ENCODE measurements at places on chromosomes 4 and X. TPM values are rescaled to one million over a fixed set of nuclear protein-coding genes. Genes with fewer than 3 reads are reported as not detected.

DNA sequence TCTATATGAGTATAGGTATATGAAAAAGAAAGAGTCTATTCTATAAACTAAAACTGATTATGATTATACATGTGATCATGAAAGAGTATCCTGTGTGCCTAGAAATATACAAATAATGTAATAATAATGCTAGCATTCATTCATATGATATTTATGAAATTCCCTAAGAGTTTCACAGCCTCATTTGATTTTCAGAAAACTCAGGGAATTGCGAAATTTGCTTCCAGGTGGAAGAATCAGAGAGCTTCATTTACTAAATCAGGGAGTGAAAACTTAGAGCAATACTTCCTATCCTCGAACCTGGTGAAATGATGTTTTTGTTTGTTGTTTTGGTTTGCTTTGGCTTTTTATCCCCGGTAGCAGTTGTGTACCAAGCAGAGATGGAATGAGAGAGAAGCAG is 1105.7 kb upstream of the SLIT2 start:
- H3K4me1 ChIP-seq = no peaks in the 10 kb centered on the region
- no peak for DNase-seq
- no peaks in the 10 kb centered on the region for H3K36me3 ChIP-seq
- H3K27ac ChIP-seq = no peak overlapping the region
- no peaks in the 10 kb centered on the region for H3K27me3 ChIP-seq
- H3K4me3 ChIP-seq = no peak overlapping the region

GRCh38 chrX:149950681-149951080 is 12.4 kb upstream of the EOLA2 start:
- H3K27ac ChIP-seq = no peak overlapping the region
- no peaks in the 10 kb centered on the region for H3K36me3 ChIP-seq
- H3K27me3 ChIP-seq = no peaks in the 10 kb centered on the region
- no peak for DNase-seq
- H3K4me3 ChIP-seq = no peak overlapping the region
- H3K4me1 ChIP-seq = no peaks in the 10 kb centered on the region

DNA sequence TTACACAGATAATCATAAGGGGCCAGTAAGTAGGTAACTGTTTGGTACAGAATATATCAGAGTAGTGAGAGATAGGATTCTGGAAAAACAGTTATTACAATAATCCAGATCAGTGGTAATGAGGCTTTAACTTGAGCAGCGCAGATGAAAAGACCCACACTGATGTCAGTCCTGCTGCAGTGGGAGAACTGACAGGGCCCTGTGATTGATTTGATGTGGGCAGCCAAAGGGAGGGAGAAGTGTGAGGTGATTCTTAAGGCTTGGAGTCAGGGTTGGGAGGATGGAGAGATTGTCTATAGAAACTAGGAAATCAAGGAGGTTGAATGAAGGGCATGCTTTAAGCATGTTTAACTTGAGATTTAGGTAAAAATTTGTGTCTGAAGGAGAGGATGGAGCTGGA is 161.4 kb downstream of the VSIG4 start:
- H3K27ac ChIP-seq = peak overlapping the region; percentile 66
- H3K36me3 ChIP-seq = no peaks in the 10 kb centered on the region
- H3K4me1 ChIP-seq = peaks cover 4% of the 10 kb centered on the region

Gene CCDC149
- polyA plus RNA-seq = not detected

DNA sequence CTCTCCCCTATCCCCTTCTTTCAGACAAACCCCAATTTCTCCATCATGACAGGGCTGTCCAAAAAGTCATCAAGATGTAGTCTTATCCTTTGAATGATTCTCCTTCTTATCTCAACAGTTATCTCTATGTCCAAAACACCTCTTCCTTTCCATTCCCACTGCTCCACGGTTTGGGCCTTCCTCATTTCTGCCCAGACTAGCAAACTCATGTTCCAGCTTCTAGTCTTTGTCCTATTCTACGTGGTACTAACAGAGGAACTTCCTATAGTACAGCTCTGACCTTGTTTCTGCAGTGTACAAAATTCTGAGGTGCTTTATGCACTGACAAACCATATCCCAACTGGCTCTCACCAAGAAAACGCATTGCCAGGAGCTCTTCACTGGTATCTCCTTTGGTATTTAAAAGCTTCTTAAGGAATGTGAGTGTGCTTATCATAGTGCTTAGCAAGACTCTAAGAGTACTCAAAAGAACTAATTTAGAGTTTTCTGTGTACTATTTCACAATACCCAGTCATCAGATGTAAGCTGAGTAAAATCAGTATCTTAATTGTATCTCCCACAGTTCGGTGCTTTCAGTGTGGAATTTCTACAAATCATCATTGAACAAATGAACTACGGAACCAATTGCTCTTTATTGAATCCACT is 65.5 kb downstream of the MAML3 start:
- peaks cover 13% of the 10 kb centered on the region for H3K4me1 ChIP-seq
- no peak overlapping the region for H3K4me3 ChIP-seq
- H3K36me3 ChIP-seq = peaks cover 8% of the 10 kb centered on the region

Gene BEX1
- polyA plus RNA-seq = not detected

GRCh38 chr4:70849291-70849690 is 9.6 kb upstream of the GRSF1 start:
- no peak for DNase-seq
- peak overlapping the region; percentile 65 for H3K27ac ChIP-seq
- no peaks in the 10 kb centered on the region for H3K27me3 ChIP-seq
- H3K4me3 ChIP-seq = no peak overlapping the region
- H3K36me3 ChIP-seq = no peaks in the 10 kb centered on the region
- H3K4me1 ChIP-seq = peaks cover 19% of the 10 kb centered on the region

DNA sequence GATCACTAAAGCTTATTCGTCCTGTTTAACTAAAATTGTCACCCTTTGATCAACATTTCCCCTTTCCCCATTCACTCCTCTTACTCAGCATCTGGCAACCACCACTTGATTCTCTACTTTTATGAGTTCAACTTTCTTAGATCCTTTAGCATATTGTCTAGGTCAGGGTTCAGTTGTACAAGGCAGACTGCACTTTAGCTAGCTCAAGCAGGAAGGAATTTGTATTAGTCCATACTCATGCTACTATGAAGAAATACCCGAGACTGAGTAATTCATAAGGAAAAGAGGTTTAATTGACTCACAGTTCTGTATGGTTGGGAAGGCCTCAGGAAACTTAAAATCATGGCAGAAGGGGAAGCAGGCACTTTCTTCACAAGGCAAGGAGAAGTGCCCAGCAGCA is 44.3 kb downstream of the TASL start:
- H3K27ac ChIP-seq = no peak overlapping the region
- no peaks in the 10 kb centered on the region for H3K27me3 ChIP-seq
- H3K4me3 ChIP-seq = no peak overlapping the region
- DNase-seq = no peak
- H3K4me1 ChIP-seq = no peaks in the 10 kb centered on the region
- H3K36me3 ChIP-seq = peaks cover 9% of the 10 kb centered on the region

- H3K36me3 ChIP-seq = peaks cover 27% of the 10 kb centered on the region
- no peak for DNase-seq
- no peak overlapping the region for H3K4me3 ChIP-seq
- peak overlapping the region; percentile 21 for H3K27ac ChIP-seq
- peaks cover 29% of the 10 kb centered on the region for H3K4me1 ChIP-seq
- H3K27me3 ChIP-seq = no peaks in the 10 kb centered on the region
Measured at GRCh38 chr4:145019346-145019745, 78.7 kb downstream of the ANAPC10 start.

- DNase-seq = no peak
- H3K27me3 ChIP-seq = no peaks in the 10 kb centered on the region
- H3K27ac ChIP-seq = no peak overlapping the region
- H3K36me3 ChIP-seq = no peaks in the 10 kb centered on the region
- no peak overlapping the region for H3K4me3 ChIP-seq
Measured at GRCh38 chr4:188107931-188108843, 1.2 kb downstream of the TRIML2 start.

DNA sequence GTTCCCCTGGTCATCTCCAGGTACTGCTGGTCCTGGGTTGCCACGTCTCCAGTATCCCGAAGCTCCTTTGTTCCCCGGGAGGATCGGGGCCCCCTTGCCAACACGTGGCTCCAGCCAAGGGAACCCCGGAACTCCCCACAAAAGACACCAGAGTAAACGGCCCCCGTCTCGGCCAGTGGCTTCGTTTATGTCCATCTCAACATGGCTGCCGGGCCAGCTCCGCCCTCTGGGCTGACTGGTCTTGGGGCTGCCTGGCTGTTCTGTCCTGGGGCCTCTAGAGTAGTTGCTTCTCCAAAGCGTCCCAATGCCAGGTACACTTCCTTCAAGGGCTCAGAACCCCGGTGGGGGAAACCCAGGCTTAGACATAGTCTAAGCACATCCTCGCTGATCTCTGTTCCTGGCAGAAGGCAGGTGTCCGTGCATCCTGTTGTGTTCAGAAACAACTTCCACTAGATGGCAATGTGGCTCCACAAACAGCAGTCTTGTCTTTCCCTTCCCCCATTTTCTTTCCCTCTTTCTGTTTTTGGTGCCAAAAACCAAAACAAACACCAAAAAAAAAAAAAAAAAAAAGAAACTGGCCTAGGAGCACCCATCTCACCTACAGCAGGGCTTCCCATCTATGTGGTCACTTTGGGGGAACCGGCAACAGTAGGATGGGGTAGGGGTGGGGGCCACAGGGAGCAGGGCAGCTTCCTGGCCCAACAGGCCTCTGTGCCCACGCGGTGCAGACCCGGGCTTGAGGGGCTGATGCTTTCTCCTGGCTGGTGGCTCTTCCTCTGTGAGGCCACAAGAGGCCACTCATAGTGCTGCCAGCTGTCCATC is 35.3 kb downstream of the NBDY start:
- no peak overlapping the region for H3K4me3 ChIP-seq
- peak overlapping the region; percentile 96 for H3K27ac ChIP-seq
- H3K27me3 ChIP-seq = no peaks in the 10 kb centered on the region

GRCh38 chr4:186500721-186501304 is 54.6 kb downstream of the MTNR1A start:
- H3K4me3 ChIP-seq = no peak overlapping the region
- no peak overlapping the region for H3K27ac ChIP-seq
- DNase-seq = no peak

- H3K27ac ChIP-seq = peak overlapping the region; percentile 99
- H3K4me1 ChIP-seq = peaks cover 55% of the 10 kb centered on the region
- H3K27me3 ChIP-seq = no peaks in the 10 kb centered on the region
- H3K4me3 ChIP-seq = peak overlapping the region; percentile 81
- DNase-seq = peak; percentile 84
- H3K36me3 ChIP-seq = no peaks in the 10 kb centered on the region
Measured at GRCh38 chrX:107710617-107711391, 64.8 kb downstream of the TSC22D3 start.

- no peak overlapping the region for H3K4me3 ChIP-seq
- DNase-seq = no peak
- peaks cover 11% of the 10 kb centered on the region for H3K36me3 ChIP-seq
- no peaks in the 10 kb centered on the region for H3K4me1 ChIP-seq
- H3K27me3 ChIP-seq = peaks cover 18% of the 10 kb centered on the region
Measured at GRCh38 chr4:10385994-10386394, 71.2 kb downstream of the ZNF518B start.

Data from naive B cell (primary cell).